Stimulated activated CD8-positive, alpha-beta memory T cell treated with anti-CD3 and anti-CD28 coated beads, Interleukin-15, amount 100 ng/mL, for 4 hours (primary cell): ENCODE measurements at places on chromosomes 11 and 22.

DNA sequence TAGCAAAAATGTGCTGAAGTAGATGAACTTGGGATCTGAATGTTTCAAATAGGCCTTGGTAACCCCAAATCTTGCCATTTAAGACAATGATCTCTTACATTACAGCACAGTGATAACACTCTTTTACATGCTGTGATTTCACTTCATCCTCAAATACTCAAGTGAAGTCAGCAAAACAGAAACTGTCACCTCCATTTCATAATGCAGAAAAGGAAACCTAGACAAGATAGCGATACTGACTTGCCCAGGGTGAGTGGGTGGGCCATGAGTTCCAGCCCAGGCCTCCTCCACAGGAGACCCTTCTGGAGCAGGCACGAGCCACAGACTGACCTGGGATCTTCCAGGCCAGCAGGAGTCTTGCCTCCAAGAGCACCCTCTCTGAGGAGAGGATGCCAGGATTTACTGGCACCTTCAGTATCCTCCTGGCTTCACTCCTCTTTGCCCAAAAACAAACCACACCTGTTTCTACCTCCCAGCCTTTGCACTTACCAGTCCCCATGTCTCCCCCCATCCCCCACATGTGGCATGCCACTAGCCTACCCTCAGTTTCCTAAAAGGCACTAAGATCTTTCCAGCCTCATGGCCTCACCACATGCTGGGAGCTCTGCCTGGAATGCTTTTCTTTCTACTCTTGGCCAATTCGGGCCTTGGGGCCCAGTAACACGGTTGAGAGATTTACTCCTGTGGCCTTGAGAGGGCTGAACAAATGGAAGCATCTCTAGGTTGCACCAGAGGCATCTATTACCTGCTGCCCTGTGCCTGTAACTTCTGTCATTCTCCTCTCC lies 1.9 kb upstream of the DGAT2 start:
- no peak for DNase-seq

GRCh38 chr11:2202900-2203439 lies 31.4 kb upstream of the TH start:
- DNase-seq, result no peak

GRCh38 chr11:11807811-11808782 lies 33.7 kb upstream of the USP47 start:
- DNase-seq, result no peak

GRCh38 chr11:2103668-2104523 lies 35.3 kb downstream of the IGF2 start:
- DNase-seq, result no peak

DNA sequence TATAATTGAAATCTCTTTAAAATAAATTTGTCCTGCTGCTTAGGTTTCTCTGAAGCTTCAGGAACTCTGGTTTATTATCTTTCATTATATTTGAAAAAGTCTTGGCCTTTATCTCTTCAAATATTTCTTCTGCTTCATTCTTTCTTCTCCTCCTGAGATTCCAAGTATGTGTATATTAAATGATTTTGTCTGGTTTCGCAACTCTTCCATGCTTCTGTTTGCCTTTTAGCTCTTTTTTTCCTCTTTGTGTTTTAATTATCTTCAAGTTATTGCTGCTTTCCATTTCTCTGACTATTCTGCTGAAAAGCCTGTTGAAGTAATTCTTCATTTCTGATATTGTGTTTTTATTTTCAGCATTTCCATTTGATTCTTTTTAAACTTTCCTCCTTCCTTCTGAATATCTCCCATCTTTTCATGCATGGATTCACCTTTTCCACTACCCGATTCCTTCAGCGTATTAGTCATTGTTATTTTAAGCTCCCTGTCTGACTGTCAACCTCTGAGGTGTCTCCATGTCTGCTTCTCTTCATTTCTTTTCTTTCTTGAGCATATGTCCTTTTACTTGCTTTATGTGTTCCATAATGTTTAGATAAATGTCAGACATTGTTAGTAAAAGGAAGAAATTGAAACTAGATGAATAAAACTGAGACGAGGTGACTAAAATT lies 46.6 kb upstream of the CTSC start:
- no peak for DNase-seq
